ENCODE measurements at places on chromosomes 7 and 10.

DNA sequence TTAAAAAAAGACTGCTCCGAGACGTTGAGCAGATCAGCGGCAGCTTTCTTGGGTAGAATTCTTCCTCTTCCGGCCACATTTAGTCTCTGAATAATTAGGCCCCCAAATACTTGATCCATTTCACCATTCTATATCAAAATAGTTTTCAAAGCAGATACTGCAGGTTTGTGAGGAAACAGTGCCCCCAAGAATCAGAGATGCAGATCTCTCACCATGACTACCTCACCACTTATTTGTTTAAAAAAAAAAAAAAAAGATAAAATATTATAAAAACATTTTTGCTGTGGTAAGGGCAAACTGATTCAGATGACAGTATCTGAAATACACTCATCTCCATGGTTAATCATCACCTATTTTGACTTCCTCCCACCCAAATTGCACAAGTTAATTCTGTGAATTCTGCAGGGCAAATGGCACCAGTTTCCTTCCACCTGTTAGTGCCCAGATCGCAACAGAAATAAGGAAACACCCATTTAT lies 210.4 kb downstream of the FAM107B start:
- no peak for DNase-seq

DNA sequence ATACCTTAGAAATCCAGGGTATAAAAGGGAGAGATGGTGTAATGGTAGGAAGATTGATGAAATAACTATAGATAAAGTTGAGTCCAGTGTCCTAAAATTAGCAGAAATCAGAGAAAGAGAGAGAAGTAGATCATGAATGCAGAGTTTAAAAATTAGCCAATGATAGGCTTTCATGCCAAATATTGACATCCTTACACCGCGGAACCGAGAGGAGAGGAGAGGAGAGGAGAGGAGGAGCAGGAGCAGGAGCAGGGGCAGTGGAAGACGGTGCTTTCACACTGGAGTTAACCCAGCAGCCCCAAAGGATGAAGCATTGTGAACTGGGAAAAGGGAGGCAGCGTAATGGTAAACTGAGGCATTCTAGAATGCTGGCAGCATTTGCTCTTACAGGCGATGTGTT lies 34.2 kb upstream of the LAMB4 start:
- no peak for DNase-seq

GRCh38 chr7:74272305-74273038 lies 16.7 kb upstream of the CLIP2 start:
- DNase-seq, result no peak

- no peak for DNase-seq
Measured at GRCh38 chr10:131812736-131813604, 87.8 kb upstream of the PPP2R2D start.

DNA sequence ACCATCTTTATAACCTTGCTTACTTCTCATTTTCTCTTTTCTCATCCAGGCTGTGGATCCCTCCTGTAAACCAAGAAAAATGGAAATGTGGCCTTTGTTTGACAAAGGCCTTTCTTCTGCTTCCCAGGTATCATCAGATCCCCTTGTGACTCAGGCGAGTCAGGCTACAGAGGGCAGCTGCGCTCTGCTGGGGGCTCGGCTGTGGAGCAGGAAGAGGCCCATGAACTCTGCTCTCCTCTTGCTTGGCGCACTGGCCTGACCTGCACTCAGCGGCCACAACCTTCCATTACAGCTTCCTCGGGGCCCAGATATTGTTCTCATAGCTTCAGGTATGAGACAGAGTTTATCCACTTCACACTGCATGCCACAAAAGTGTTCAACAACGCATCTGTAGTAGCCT lies 457.6 kb upstream of the COBL start:
- DNase-seq, result no peak

DNA sequence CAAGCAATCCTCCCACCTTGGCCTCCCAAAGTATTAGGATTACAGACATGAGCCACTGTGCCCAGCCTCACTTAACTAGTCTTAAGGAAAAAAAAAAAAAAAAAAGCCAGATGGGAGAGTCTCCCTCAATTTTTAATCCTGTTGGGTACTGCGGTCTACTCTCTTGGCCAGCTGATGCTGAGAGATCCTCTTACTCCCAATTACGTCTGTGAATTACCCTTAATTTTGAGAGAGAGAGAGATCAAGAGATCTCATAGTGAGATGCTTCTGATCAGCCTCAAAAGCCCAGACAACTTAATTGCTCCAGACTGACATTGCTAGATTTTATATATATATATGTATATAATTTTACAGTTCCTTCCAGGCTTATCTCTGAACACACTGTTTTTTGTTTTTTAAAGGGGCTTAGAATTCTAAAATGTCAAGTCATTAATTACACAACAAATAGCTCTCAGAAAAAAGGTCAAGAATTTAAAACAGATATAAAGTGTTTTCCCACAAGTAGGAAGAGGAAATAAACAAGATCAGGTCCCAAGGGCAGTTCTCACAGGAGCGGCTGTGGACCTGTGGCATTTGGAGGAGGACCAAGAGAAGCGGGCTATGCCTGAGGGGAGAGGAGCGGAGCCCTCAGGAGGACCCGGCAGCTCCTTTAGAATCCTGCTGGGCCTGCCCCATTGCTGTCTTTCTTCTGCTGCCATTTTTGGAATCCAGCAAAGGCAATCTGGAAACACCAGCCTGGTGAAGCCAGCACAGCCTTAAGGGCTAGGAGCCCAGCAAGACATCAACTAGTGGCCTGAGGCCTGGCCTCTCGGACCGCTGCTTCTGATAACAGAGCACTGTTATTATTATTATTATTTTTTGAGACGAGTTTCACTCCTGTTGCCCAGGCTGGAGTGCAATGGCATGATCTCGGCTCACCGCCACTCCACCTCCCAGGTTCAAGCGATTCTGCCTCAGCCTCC lies 30.1 kb downstream of the DENND2A start:
- no peak for DNase-seq

- DNase-seq, result no peak
Measured at GRCh38 chr7:47405921-47406800, 175.8 kb downstream of the TNS3 start.

- no peak for DNase-seq
Measured at GRCh38 chr7:40604601-40605438, 470.0 kb downstream of the SUGCT start.

DNA sequence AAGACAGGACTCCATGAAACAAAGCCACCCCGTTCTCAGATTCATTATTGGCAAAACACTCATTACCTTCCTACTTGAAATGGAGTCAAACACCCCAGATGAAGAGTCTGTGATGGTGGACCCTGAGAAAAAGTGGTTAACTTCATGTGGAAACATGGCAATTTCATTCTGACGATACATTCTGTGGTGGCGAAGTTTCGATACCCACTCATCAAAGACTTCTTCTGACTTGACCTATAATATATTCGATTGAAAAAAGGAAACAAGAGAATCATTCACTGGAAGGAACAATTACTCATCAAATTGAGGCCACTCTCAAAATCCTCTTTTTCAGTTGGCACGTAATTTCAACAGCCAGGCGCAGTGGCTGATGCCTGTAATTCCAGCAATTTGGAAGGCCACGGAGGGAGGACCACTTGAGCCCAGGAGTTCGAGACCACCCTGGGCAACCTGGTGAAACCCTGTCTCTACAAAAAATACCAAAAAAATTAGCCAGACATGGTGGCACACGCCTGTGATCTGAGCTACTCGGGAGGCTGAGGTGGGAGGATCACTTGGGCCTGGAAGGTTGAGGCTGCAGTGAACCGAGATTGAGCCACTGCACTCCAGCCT lies 108.8 kb upstream of the GSDME start:
- no peak for DNase-seq

- DNase-seq, result no peak
Measured at GRCh38 chr10:112236486-112236885, 46.7 kb upstream of the TECTB start.

DNA sequence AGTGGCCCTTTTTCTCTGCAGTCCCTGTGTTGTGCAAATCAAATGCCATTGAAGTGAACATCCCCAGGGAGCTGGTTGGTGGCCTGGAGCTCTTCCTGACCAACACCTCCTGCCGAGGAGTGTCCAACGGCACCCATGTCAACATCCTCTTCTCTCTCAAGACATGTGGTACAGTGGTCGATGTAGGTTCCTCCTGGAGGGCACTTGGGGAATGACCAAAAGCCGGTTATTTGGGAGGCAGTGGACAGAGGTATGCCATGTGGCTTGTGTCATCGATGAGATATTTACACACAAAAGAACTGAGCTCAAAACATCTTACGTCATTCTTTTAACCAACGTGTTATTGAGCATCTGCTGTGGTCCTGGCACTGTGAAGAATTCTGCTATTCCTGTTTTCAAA lies 19.7 kb downstream of the OIT3 start:
- DNase-seq, result no peak

DNA sequence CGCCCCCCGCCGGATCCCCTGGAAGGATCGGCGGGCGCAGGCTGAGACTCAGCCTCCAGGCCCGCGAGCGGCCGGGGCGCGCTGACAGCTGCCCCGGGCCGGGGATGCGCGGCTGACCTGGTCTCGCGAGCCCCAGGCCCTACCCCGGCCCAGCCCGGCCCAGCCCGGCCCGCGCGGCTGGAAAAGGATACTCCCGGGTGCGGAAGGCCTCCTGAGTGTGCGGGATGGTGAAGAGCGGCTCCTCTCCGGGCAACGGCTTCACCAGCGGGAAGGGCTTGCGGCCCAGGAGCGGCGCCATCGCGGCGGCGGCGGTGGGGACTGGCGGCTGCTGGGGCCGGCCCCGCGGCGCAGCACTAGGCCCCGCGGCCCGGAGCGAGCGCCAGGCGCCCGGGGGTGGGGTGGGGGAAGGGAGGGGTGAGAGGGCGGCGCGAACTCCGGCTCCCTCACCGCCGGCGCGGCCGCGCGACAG lies 423 bp downstream of the BAZ1B start:
- no peak for DNase-seq

DNA sequence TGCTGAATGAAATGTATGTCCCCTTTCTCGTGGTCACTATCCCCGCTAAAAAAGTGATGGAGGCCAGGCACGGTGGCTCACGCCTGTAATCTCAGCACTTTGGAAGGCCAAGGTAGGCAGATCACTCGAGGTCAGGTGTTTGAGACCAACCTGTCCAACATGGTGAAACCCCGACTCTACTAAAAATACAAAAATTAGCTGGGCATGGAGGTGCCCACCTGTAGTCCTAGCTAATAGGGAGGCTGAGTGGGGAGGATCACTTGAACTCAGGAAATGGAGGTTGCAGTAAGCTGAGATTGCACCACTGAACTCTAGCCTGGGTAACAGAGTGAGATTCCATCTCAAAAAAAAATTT lies 91.4 kb upstream of the MKLN1 start:
- no peak for DNase-seq

DNA sequence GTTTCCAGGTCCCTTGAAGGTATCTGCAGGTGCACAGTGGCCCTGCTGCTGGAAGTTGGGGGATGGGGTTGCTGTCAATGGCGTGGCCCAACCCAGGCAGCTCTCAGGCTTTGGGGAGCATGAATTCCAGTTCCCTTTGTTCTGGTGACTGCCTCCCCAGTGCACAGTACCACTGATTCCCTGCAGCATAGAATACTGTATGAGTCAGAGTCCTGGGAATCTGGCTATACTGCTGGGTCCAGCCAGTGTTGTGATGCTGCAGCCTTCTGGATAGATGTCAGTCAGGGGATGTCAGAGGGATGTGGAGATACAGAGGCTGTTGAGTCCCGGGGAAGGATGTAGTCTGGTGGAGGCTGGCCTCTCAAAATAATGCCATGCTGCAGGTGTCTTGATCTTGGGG lies 99.3 kb downstream of the LANCL2 start:
- DNase-seq, result no peak
